ENCODE measurements at places on chromosomes 7 and 10.

GRCh38 chr7:112433289-112433688 lies 17.0 kb upstream of the IFRD1 start:
- no peak for DNase-seq

DNA sequence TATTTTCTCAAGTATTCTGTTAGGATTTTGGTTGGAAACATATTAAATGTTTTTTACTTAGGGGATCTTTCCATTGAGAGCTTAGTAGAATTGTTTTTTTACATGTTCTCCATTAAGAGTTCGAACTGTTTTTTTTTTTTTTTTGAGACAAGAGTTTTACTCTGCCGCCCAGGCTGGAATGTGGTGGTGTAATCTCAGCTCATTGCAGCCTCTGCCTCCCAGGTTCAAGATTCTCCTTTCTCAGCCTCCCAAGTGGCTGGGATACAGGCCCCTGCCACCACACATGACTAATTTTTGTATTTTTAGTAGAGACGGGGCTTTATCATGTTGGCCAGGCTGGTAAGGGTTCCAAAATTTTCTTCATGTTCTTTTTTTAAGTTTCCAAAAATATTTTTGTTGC lies 33.2 kb downstream of the MPLKIP start:
- no peak for DNase-seq

DNA sequence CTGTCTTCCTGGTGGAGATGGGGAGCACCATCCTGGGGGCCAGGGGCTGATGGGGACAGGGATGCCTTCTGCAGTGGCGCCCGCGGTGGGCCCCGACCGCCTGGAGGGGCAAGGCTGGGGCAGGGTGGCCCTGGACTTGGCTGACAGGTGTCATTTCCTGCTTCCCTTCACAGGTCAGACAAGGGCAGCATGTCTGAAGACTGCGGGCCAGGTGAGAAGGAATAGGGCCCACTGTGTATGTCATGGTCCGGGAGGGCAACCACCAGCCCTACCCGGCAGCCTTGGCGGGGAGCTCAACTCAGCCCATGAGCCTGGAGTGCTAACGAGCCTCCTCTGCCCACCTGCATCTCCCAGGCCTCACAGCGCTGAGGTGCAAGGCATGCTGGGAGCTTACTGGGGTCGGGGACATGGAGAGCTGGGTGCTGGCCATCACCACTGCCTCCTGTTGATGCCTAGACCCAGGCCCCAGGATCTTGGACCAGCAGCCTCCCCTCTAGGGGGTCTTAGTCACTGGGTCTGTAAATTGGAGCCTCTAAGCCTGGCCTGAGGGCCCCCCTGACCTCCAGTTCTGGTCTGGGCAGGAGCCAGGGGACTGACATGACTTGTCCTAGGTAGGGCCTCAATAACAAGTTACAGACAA lies 28.0 kb upstream of the SRRM3 start:
- DNase-seq = no peak

- no peak for DNase-seq
Observed at GRCh38 chr10:106023329-106023728, 1141.2 kb downstream of the SORCS1 start.

DNA sequence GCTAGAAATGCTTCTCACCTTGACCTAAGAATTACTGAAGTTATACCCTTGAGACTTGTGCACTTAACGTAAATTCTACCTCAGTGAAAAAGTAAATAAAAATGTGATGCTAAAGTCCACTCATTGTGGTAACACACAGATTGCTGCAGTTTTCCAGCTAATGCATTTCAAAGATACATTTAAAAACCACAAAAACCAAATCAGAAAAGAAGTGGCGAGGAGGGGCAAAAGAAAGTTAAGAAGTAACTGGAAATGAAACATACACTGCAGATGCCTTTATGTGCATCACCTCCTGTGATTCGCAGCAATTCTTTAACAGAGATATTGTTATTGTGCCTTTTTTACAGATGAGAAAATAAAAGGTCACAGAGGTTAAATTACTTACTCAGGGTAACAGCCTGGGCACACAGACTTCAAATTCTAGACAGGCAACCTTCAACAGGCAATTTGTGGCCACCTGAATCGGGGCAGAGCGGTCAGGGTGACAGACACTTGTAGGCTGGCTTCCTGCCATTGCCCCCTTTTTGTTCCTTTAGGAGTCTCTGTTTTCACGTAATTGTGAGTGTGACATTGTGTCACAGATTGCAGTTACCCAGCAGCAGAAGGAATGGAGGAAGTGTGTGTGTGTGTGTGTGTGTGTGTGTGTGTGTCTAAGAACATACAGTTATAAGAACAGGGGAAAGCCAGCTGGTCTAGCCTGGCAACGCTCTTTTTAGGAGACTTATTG lies 1.9 kb downstream of the WIPF3 start:
- no peak for DNase-seq

- no peak for DNase-seq
Observed at GRCh38 chr7:130875-131780, 61.2 kb upstream of the FAM20C start.

DNA sequence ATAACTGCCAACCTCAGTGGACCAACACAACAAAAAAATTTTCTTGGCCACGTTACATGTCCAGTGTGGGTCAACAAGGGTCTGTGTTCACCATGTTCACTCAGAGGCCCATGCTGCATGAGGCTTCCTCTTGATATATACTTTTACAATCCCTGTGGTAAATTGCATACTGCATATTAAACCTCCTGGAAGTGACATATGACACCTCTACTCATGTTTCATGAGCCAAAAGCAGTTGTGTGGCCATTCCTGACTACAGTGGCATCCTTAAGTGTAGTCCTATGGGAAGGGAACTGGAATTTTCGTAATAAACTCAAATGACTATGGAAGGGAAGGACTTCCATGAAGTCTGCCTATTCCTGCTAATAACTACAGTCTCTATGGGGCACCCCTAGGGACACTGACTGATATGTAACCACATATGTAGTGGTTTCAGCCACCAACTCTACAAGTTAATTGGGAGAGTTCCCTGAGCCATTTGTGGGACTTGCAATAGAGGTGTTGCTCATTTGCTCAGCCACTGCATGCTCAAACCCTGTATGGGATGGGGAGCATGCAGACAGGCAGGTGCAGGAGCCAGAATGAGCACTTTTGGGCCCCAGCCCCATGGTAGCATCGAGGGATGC lies 9.7 kb downstream of the DYNC1I1 start:
- no peak for DNase-seq

DNA sequence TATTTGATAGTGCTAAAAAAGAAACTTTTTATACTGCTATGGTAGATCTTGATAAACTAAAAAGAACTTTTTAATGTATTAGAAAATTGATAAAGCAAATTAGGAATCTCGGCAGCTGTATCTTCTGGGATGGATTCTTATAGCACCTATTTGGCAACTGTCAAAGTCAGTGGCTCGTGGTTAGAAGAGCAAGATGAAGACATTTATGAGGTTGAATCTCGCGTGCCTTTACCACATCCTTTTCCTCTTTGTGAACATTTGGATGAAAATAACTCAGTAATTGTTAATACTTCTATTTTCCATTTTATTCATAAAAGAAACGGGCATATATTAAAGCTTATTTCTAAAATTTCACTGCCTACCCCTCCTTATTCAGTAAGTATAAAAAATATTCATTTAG lies 76.2 kb downstream of the CYP51A1 start:
- no peak for DNase-seq

- DNase-seq = no peak
Observed at GRCh38 chr10:23358357-23358756, 13.8 kb upstream of the C10orf67 start.

GRCh38 chr10:71846816-71847215 lies 4.2 kb downstream of the PSAP start:
- no peak for DNase-seq

DNA sequence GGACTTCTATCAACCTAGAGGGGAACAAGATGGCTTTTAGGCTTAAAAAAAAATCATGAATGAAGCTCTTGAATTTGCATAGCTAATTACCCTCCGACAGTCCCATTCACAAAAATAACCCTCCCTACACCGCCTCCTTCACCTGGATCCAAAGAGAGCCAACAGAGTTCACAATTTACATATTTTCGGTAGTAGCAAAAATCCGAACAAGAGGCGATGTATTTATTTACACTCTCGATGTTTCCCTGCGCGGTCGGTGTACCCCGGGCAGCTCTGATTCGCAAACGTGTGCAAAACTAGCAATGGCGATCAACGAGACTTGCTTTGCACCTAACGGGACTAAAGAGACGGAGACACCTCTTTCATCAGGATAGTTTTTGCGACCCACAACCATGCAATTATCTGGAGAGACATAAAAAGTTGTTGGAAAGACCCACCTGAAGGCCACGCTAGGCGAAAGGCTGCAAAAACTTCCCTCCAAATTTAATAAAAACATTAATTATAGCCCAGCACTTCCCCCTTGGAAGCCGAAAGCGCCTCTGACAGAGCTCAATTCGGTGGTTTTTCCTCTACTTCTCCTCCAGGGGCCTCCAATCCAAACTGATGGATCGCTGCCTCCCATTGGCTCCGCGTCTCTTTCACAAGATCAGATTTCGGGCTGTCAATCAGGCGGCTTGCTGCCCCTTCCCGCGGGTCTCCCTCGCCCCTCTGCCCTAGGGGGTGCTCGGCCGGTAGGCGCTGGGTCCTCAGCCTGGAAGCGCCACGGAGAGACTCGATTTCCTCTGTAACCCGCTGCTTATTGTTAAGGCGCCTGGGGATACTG lies at the start of gene ETV1:
TSS of gene ETV1 (minus strand) at position 541 of the 823 bp plus-strand sequence. CDS start 614 bp downstream, outside the sequence.
- DNase-seq = no peak

DNA sequence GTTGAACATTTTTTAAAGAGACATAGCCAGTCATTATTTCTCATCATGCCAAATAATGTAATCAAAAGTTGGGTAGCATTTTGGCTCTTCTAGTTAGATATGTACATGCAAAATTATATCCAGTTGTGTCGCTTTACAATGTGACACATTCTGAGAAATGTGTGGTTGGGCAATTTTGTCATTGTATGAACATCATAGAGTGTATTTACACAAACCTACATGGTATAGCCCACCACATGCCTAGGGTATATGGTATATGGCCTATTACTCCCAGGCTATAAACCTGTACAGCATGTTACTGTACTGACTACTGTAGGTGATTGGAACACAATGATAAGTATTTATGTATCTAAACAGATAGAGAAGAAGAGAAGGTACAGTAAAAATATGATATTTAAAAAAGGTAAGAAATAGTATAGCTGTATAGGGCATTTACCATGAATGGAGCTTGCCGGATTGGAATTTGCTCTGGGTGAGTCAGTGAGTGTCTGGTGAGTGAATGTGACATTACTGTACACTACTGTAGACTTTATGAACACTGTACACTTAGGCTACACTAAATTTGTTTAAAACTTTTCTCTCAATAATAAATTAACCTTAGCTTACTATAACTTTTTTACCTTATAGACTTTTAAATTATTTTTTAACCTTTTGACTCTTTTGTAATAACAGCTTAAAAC lies 16.5 kb downstream of the ZNF365 start:
- no peak for DNase-seq

- DNase-seq = no peak
Observed at GRCh38 chr7:155576900-155577508, 30.6 kb upstream of the CNPY1 start.

DNA sequence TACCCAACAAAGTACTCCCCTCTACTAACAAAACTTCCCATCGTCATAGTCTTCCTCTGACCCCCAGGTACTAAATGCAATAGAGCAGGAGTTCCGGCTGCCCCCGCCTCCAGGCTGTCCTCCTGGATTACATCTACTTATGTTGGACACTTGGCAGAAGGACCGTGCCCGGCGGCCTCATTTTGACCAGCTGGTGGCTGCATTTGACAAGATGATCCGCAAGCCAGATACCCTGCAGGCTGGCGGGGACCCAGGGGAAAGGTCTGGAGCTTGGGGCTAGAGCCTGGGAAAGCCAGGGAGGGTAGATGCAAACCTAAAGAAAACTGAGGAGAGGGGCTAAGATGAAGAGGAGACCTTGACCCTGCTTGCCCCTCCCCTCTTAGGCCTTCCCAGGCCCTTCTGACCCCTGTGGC lies 15.3 kb downstream of the EPHB6 start:
- DNase-seq = no peak

DNA sequence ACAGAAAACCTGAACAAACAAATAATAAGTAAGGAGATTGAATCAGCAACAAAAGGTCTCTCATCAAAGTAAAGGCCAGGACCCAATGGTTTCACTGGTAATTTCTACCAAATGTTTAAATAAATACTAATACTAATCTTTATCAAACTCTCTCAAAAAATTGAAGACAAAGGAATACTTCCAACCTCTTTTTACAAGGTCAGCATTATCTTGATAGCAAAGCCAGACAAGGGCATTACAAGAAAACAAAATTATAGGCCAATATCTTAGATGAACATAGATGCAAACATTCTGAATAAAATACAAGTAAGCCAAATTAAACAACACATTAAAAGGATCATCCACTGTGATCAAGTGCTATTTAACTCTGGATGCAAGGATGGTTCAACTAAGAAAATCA lies 239.8 kb upstream of the TMEM72 start:
- DNase-seq = no peak

- no peak for DNase-seq
Observed at GRCh38 chr10:5400468-5401240, 4.0 kb downstream of the TUBAL3 start.

DNA sequence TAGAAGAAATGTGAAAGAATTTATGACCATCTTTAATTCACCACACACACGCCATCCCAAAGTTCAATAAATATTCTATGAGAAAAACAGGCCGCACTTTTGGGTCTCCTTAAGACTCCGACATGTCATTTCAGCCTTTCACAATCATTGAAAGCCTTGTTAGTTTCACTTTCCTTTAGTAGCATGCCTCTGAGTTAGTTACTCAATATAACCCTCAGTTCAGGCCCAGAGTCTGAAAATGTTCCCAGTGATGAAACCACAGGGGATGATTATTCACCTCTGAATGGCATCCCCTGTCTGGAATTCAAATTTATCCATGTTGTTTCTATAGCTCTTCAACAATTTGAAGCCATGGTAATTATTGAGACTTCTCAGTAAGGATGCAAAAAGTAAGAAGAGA lies 278.1 kb upstream of the NRP1 start:
- no peak for DNase-seq

- no peak for DNase-seq
Observed at GRCh38 chr10:2020836-2021235, 283.5 kb upstream of the ADARB2 start.

DNA sequence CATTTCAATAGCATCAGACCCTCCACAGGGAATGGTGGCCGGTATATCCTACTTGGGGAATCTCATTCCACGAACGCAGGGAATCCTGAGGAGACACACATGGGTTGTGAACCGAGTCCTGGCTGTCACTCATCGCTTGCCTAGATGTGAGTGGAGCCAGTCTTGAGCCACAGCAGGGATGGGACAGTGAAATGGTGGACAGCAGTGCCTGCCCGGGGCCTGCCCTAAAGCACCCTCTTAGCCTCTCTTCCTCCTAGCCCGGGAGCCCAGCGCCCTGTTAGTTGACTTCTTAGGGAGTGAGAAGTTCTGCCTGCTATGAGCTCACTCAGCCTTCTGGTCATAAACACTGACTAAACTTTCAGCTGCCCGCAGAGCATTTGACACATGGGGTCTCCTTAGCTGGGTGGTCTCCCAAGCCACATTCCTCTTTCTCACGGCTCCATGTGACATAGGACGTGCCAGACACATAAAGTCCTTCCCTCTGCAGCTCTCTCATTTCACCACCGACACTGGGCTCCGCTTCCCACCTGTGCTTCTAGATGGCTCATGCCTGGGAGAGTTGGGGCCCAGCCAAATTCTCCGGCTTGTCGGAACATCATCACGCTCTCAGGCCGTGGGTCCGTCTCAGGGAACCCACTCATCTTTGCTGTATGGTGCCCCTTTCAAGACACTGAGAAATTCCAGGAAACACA lies 60.9 kb downstream of the TCERG1L start:
- DNase-seq = no peak

GRCh38 chr10:126302476-126302756 lies 85.9 kb downstream of the ADAM12 start:
- DNase-seq = no peak

Measured in activated T-cell treated with anti-CD3 and anti-CD28 coated beads, Interleukin-2, amount 50 U/mL, for 24 hours (primary cell).